ENCODE measurements at places on chromosomes 2 and 18.

- no peak for DNase-seq
These were observed 13.7 kb downstream of the RUFY4 start for GRCh38 chr2:218082586-218083351.

- no peak for DNase-seq
These were observed 47.0 kb downstream of the NPPC start for GRCh38 chr2:231879216-231879615.

- no peak for DNase-seq
These were observed 550.3 kb upstream of the HS6ST1 start for GRCh38 chr2:128868686-128869551.

DNA sequence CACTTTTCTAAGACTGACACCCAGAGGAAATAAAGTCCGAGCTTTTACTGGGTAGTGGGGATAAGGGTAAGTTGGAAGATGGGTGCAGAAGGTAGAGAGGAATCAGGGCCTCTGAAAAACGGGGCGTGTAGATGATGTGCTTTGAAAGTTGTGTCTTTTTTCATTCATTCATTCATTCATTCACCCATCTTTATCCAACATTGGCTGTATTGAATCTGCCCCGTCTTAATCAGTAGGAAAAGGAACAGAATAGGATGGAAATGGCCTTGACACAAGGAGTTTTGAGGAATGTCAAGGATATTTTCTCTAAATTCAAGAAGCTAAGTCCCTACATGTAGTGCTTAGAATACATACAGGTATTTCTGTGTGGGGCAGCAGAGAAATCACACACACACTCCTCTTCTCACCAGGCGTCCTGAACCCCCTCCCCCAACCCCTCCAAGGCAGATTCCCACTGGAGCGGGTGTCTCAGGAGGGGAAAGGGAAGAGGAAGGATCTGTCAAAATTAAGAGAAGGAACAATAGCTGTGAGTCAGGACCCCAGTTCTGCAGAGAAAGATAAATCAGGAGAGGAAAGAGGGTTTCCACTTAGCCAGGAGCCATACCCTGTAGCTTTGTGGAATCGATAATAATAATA lies 13.9 kb downstream of the DYSF start:
- DNase-seq: no peak

DNA sequence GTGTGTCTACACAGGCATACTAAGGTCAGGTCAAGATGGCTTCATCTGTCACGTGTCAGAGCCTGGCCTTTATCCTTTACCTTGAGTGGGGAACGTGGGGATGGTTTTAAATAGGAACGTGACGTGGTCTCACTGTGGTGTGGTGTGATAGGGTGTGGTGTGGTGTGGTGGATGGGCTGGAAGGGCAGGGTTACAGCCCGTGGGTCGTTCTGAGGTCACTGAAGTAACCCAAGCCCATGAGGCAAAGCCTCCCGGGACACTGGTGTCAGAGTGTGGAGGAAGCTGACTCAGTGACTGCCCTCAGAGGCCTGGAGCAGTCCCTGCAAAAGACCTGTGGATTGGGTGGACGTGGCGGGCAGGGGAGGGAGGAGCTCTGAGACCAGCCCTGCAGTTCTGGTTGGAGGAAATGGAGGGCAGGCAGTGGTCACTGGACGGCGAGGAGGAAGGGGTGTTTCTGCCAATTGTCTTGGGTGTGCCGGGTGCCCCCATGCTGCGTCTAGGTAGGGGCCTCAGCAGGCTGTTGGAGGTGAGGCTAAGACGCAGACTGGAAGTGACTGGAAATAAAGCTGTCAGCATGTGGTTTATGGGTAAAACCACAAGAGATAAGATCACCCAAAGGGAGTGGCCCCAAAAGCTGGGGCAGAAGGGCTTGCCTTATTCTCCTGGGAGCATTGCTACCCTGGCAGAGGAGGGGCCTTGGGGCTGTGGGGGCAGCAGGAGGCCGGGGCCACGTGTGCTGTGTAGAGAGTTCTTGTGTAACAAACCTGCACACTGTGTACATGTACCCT lies 84.8 kb downstream of the SH3RF3 start:
- DNase-seq: no peak

- DNase-seq: no peak
These were observed 1094.6 kb upstream of the CDH2 start for GRCh38 chr18:29271501-29271900.

- DNase-seq: no peak
These were observed 21.1 kb upstream of the PLEK start for GRCh38 chr2:68344031-68344430.

Measured in occipital lobe (tissue), 3 donors.